Hair follicular keratinocyte (primary cell): ENCODE measurements at places on chromosomes 7 and 10. TPM values are rescaled to one million over a fixed set of nuclear protein-coding genes. Genes with fewer than 3 reads are reported as not detected.

Gene TLX1
- total RNA-seq: not detected in 2 replicates

Gene ITGB8
- 15.1 and 41.0 TPM in 2 replicates for total RNA-seq

Gene THAP5
- total RNA-seq: 20.8 and 21.5 TPM in 2 replicates

Gene JAKMIP3
- total RNA-seq: not detected in 2 replicates

Gene NKX2-3
- total RNA-seq: not detected in 2 replicates

Gene UTF1
- not detected in 2 replicates for total RNA-seq

Gene PIP
- total RNA-seq: not detected in 2 replicates
